ENCODE measurements at places on chromosomes 16 and 17.

DNA sequence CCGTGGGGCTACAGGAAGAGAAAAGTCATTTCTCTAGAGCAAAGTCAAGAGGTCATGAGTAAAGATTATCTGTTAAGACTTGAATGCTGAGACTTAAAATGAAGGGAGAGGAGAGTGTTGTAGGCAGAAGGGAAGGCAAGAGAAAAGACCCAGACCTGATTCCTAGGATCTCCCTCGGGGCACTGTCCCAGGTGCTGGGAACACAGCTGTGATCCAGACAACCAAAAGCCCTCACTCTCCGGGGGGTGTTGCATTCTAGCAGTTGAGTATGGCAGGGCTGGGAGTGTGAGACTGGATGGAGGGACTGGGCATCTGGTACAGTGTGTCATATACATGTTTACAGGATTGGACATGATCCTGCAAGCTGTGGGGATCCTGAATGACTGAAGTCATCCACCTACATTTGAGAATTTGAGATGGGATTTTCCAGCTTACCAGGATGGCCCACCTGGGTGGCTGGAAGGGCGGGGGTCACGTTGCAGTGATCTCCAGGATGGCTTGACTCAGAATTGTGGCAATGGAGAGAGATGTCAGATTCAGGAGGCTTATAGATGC is 29.1 kb downstream of the ARSG start:
- H3K4me1 ChIP-seq = no peaks in the 10 kb centered on the region
- no peak overlapping the region for H3K4me3 ChIP-seq
- no peaks in the 10 kb centered on the region for H3K27me3 ChIP-seq
- H3K36me3 ChIP-seq = no peaks in the 10 kb centered on the region

DNA sequence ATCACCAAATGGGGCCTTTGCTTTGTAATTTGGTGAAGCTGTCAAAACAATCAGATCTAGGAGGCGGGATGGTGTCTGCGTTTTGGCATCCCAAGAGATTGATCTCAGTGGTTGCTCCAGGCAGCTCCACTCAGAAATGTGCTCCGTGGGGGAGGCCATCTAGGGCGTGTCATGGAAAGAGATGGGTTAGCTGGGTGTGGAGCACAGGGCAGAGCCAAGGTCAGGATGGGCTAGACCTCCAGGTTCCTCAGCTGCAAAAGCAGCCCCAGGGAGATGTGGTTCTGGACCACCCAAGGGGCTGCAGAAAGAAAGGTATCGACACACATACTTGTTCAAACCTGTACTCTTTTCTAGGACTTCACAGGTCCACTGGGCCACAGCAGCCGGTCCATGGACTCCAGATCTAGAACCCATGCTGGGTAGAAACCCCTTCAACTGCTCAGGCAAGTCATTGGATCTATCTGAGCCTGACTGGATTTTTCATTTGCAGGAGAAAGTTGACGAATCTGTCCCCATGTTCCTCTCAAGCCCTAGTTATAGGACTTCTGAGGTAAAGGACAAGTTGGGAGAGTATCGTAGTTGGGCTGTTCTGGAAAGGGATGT is 270.2 kb upstream of the RPL38 start:
- no peak overlapping the region for H3K4me3 ChIP-seq
- H3K4me1 ChIP-seq = no peaks in the 10 kb centered on the region
- no peak for DNase-seq

DNA sequence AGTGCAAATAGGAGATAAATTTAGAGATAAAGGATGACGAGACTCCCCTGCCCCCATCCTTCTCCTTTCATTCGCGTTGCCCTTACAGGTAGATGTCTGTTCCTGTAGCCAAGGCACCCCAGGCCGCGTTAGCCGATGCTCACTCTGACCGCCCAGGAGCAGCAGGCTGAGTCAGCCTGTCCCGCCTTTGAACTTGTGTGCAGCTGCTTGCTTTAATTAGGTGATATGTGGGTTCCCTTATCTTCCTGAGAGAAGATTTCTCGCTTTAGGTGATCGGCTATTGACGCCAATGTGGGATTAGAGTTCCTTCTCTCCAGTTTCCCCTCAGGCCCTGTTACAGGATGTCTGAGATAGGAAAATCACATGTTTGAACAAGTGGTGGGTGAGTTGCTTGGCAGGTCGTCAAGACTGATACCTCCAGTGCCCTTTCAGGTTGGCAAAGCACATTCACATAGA is 119.5 kb downstream of the MSI2 start:
- H3K4me1 ChIP-seq = no peaks in the 10 kb centered on the region
- DNase-seq = no peak
- H3K4me3 ChIP-seq = no peak overlapping the region
- H3K27ac ChIP-seq = no peak overlapping the region
- no peaks in the 10 kb centered on the region for H3K27me3 ChIP-seq

GRCh38 chr16:72645538-72645937 is 402.4 kb downstream of the ZFHX3 start:
- H3K36me3 ChIP-seq = no peaks in the 10 kb centered on the region
- no peak overlapping the region for H3K27ac ChIP-seq
- no peak for DNase-seq
- no peak overlapping the region for H3K4me3 ChIP-seq

DNA sequence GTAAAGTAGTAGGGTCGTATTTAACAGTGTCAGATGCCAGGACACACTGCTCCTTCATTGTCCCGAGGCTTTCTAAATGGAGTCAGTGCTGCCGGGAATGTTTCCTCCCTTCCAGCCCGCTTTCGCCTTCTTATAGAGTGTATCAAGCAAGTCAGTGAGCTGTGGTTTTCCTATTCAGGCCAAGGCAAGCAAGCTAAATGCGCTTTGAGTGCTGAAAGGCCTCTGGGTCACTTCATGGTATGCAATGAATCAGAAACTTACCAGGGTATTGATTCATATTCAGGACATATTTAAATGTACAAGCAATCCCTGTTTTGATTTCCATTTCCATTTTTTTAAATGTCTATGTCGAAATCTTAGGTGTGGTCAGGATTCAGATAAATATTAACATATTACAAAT is 327.9 kb upstream of the SOX9 start:
- no peaks in the 10 kb centered on the region for H3K4me1 ChIP-seq
- no peak for DNase-seq
- no peak overlapping the region for H3K4me3 ChIP-seq
- no peaks in the 10 kb centered on the region for H3K36me3 ChIP-seq
- H3K27ac ChIP-seq = no peak overlapping the region
- H3K27me3 ChIP-seq = no peaks in the 10 kb centered on the region

- no peaks in the 10 kb centered on the region for H3K36me3 ChIP-seq
- H3K27ac ChIP-seq = no peak overlapping the region
- DNase-seq = no peak
- H3K4me3 ChIP-seq = no peak overlapping the region
- no peaks in the 10 kb centered on the region for H3K27me3 ChIP-seq
Measured at GRCh38 chr16:84226026-84226425, 13.8 kb downstream of the KCNG4 start.

DNA sequence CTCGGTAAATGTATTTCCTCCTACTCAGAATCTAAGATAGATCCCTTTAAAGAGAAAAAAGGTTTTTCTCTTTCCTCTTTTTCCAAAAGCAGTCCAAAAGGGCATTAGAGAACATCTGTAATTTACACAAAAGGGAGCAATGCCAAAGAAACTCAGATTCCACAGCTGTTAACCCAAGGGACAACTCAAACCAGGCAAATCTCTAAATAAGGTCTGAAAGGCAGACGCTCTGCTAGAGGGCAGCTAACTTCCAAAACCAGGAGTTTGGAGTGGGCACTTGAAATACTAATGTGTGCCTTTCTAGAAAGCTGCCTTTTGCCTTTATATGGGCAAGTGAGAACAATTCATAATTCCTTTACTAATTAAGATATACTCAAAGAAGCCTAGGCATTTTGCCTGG is 435.7 kb downstream of the ZFHX3 start:
- no peak for DNase-seq
- H3K27ac ChIP-seq = no peak overlapping the region

DNA sequence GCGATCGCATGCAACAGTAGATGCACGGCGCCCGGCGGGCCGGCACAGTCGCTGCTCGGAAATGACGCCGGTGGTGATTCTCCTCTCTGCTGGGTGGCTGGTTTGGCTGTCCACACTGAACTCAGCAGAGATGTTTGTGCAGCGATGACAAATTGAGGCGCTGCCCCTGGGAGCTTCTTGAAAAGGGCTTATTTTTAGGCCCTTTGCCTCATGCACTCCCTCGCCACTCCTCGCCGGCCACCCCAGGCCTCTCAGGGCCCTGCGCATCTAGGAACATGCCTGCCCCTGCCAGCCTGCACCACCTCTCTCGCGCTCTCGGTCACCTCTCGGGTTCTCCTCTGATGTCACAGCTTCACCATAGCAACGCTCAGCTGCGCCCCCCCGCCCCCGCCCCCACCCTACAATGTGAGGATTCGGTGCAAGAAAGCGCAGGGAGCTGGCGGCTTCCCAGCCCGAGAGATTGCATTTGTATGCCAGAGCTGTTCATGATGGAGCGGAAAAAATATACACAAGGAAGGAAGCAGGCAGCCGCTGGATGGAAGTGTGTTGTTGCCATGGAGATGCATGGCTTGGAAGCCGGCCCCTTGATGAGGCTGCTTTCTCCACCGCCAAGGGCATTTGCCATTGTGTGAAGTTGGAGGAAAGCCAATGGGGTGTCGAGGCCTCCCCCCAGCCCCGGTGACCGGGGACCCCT is 81.3 kb upstream of the PLCG2 start:
- DNase-seq = no peak
- no peak overlapping the region for H3K27ac ChIP-seq
- no peak overlapping the region for H3K4me3 ChIP-seq
- H3K4me1 ChIP-seq = no peaks in the 10 kb centered on the region
- H3K27me3 ChIP-seq = no peaks in the 10 kb centered on the region
- H3K36me3 ChIP-seq = peaks cover 36% of the 10 kb centered on the region

DNA sequence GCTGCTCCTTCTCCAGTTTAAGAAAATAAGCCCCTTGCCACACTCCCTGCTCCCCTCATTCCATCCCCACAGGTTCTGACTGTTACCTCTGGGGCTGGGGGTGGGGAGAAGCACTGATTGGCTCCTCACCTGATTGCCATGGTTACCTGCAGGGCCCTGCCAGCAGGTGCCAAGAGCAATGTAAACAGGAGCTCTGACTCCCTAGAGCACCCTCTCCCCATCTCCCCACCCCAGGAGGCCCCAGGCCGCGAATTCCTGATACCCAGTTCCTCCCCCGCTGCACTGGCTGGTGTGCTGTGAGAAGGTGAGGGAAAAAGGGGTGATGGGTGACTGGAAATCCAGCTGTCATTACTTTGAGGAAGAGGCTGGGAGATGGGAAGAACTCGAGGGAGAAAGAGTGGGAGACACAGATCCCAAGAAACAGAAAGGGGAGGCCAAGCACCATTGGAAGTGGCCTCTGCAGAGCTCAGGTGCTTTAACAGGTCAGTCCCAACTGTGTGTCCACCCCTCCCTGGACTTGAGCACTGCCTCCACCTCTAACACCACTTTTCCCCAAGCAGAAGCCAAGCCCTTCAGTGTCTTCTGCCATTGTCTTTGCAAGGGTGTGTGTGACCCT is 4.5 kb downstream of the PCGF2 start:
- H3K4me3 ChIP-seq = no peak overlapping the region
- peaks cover 9% of the 10 kb centered on the region for H3K36me3 ChIP-seq

DNA sequence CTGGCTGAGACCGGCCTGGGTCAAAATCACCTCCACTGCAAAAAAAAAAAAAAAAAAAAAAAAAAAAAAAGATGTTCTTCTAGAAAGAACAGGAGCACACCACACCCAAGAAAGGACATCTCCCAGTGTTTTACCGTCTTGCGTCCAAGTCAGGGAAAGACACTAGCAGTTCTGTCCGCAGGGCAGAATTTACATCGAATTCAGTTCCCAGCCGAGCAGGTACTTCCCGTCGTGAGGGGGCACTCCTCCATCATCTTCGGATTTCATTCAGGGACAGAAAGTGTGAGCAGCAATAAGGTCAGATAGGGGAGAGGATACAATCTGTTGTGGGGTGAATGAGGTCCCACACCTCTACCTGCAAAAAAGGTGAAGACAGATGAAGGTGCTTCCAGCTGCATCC is 574.7 kb downstream of the KCNJ18 start:
- H3K27me3 ChIP-seq = no peaks in the 10 kb centered on the region
- no peak overlapping the region for H3K27ac ChIP-seq
- H3K36me3 ChIP-seq = no peaks in the 10 kb centered on the region
- DNase-seq = no peak
- H3K4me1 ChIP-seq = no peaks in the 10 kb centered on the region

GRCh38 chr17:2735896-2736295 is 13.6 kb downstream of the CCDC92B start:
- H3K27me3 ChIP-seq = no peaks in the 10 kb centered on the region
- no peaks in the 10 kb centered on the region for H3K36me3 ChIP-seq
- H3K27ac ChIP-seq = no peak overlapping the region
- DNase-seq = no peak

DNA sequence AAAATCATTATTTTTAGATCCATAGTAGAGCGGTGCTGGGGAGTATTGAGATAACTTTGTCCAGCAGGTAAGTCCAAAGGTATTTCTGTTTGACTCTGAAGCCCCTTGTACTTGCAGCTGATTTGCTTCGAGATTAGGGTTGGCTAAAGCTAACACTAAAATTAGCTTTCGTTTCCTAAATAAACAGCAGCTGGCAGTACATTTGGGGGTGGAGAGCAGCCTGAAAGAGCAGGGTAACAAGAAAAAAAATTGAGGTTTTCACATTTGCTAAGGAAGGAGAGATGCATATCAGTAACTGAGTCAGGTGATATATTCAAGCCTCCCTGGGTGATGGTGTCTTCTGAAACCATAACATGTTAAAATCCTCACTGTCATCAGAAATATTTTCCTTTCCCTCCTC is 37.4 kb upstream of the TMC5 start:
- no peak overlapping the region for H3K27ac ChIP-seq
- no peaks in the 10 kb centered on the region for H3K27me3 ChIP-seq
- no peaks in the 10 kb centered on the region for H3K4me1 ChIP-seq
- no peak overlapping the region for H3K4me3 ChIP-seq
- no peaks in the 10 kb centered on the region for H3K36me3 ChIP-seq
- no peak for DNase-seq

DNA sequence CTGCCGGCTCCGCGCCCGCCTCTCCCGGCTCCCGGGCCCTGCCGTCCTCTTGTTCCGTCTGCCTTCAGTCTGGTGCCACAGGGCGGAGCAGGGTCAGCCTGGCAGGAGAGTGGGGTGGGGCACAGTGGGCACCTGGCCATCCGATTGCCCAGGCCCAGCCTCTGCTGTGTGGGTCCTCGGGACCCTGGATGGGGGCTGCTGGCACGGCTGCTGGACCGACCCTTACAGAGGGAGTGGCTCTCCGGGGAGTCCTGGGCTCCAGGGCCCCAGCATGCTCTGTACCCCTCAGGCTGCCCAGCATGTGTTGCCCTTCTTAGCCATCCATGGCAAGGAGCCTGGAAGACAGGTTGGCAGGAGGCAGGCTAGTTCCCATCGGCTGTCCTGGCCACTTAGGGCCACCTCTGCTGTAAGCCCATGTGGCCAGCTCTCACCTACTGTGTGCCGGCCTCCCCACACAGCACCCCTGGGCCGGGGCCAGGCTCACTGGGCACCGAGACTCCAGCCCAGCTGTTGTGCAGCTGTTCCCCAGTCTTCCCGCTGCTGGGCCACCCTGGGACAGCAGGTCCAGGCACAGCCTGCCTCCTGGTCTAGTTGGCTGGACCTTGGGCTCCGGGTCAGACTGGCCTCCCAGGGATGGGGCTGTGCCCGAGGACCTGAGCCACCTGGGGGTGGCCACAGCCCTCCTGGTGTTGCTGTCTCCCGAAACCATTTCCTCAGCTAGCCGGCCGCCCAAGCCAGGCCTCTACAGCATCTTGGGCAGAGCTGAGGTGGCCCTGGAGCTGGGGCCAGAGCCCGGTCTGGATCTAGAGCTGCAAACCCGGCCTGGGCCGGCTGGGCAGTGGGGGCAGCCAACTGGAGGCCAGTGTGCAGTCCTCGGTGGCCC is 24.9 kb downstream of the BAHCC1 start:
- peak overlapping the region; percentile 56 for H3K4me3 ChIP-seq
- H3K27ac ChIP-seq = peak overlapping the region; percentile 100
- H3K36me3 ChIP-seq = no peaks in the 10 kb centered on the region
